H4 (cell line): ENCODE measurements at places on chromosomes 12 and 14. TPM values are rescaled to one million over a fixed set of nuclear protein-coding genes. Genes with fewer than 3 reads are reported as not detected.
A peak's percentile ranks its signal among the peaks of the same experiment; 100 is the strongest.

GRCh38 chr12:131841547-131841946 is 13.4 kb downstream of the MMP17 start:
- DNase-seq: no peak

DNA sequence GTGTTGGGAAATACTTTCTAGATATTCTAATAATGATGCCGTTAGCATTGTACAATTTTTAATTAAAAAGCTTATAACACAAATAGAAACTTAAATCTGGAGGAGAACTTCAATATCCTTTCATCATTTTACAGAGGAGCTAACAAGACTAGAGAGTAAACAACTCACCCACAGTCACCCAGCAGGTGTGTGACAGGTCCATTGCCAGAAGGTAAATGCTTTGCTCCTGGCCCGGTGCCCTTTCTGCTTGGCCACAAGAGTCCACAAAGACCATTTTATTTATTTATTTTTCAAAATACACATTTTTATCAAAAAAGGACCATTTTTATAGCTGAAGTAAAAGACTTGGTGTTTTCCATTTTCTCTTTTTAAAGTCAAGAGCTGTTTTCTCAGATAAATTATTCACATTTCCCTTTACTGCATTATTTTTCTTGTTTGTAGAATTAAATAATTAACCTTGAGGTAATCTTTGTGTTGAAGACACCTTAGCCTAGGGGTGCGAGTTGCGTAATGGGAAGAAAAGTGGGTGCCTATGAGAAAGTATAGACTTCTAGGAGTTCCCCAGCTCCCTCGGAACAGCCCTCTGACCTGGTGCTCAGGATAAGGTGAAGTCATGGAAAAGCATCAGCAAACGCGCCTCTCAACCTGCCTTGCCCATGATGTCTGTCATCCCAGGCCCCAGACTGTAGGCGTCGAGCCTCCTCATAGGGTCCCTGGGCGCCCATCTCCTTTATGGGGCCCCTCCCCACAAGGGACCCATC is 26.3 kb upstream of the AMIGO2 start:
- DNase-seq: no peak

GRCh38 chr12:57543581-57543980 is 3.4 kb downstream of the DCTN2 start:
- no peak for DNase-seq

DNA sequence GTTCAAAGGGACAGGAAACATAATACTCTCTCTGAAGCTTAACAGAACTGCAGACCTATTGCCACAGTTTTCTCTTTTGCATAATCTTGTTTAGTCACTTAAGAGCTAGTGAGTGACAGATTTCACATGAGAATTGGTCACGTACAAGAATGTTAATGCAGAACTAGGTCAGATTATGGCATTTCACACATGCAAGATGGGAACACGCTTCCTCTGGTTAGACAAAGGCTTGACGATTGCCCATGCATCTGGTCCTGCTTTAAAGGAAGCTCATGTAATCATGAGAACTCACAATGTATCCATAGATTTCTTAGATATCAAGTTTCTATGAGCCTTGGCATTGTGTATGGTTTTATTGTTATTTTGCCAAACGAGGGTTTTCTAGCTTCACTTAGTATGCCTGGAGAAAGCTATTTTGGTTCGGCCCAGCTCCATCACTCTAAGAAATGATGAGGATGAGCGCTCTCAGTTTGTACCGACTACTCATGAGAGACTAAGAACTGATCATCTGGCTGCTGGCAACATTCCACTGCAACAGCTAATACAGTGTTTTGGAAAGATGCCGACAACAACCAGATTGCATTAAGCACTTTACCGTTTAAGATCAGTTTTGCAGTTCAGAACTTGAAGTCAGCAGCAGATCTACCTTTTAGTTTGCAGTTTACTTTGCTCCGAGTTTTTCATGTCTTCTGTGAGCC is 380.0 kb downstream of the DIO2 start:
- no peak for DNase-seq

- DNase-seq: no peak
Measured at GRCh38 chr12:69056743-69057515, 124.0 kb upstream of the CPM start.

DNA sequence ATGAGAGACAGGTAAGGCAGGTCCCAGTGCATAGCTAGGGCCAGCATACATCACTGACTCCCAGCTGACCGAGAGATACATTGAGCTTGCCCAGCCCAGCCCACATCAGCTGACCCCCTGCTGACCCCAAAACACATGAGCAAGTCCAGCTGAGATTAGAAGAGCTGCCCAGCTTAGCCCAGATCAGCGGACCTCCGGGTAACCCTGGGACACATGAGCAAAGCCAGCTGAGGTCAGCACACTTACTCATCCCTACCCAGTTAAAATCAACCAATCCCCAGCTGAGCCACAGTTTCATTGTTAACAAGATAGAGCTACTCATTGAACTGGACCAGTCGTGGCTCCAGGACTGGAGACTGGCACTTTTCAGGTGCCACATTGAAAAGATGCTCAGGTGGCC is 21.8 kb upstream of the FBXO34 start:
- no peak for DNase-seq

- peak; percentile 96 for DNase-seq
Measured at GRCh38 chr14:55103005-55103640, 25.9 kb upstream of the LGALS3 start.

AQP6 gene
- 0.10 TPM in 1 of 2 replicates, not detected in the other for total RNA-seq

SLC22A17 gene
- total RNA-seq: 4.6 and 5.3 TPM in 2 replicates

- peak; percentile 49 for DNase-seq
Measured at GRCh38 chr12:108950991-108951739, 69.7 kb downstream of the SVOP start.

DNA sequence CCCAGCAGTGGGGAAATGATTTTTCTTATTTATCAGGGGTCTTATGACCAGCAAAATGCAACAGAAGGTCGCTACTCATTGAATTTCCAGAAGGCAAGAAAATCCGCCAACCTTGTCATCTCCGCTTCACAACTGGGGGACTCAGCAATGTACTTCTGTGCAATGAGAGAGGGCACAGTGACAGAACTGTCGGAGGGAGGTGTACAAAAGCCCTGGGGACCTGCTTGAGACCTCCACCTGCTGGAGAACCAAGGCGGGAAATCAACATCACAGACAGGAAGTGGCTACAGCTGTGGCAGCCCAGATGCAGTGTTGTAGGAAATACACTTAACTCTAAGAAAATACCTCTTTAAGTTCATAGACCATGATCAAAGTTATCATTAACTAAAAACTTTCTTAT is 250.9 kb upstream of the OR4E1 start:
- DNase-seq: no peak

DNA sequence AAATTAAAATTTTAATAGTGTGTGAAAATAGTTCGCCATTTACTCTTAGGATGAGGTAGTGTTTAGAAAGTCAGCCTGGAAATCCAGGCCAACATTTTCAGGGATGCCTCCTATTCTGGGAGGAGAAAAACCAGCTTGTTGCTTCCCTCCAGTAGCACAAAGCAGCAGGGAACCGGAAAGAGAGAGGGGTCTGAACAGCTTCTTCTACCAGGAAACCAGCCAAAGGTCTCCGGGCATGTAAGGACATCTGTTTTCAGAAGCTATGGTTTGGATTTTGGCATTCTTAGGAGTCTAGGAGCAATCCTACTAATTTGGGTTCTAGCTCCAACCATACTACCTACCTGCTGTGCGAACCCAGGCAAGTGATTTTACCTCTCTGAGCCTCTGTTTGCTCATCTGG is 85.3 kb downstream of the DPF3 start:
- DNase-seq: no peak

GRCh38 chr12:52975204-52975603 is 26.3 kb downstream of the KRT18 start:
- DNase-seq: peak; percentile 17

TTLL5 gene
- 10.5 and 16.1 TPM in 2 replicates for total RNA-seq

DNA sequence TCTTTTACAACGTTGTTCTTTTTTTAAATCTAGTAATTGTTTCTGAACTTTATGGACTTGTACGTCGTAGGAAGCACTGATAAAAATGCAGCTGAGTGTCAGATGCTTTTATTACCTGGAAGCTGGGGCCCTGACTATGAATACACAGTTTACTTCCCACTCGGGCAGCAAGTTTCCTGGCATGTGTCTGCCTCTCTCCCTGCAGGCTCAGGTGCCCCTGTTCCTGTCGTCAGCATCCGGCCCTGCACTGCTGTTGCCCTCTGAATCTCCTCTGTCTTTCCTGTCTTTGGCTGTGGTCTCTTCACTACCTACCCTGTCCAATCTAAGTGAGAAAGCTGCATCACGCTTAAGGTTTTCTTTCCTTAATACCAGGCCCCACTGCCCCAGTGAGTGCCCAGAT is 75.8 kb downstream of the PELI2 start:
- DNase-seq: no peak

GRCh38 chr14:79265366-79265946 is 945.8 kb downstream of the DIO2 start:
- no peak for DNase-seq

DNA sequence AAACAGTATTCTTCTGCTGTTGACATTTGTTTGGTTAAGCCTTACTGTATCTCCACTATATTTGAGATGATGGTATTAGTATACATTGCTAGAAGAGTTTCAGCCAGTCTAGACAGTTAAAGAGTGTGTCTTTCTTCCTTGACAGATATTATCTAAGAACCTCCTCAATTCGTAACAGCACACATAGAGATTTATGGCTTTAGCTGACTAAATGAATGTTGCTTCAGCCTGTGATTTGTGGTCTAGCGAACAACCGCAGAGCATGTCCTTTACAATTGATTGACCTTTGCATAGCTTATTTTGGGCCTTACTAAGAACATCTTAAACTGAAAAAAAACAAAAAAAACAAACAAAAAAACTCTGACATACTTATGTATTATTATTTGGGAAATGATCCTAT is 122.2 kb downstream of the DAAM1 start:
- no peak for DNase-seq

DNA sequence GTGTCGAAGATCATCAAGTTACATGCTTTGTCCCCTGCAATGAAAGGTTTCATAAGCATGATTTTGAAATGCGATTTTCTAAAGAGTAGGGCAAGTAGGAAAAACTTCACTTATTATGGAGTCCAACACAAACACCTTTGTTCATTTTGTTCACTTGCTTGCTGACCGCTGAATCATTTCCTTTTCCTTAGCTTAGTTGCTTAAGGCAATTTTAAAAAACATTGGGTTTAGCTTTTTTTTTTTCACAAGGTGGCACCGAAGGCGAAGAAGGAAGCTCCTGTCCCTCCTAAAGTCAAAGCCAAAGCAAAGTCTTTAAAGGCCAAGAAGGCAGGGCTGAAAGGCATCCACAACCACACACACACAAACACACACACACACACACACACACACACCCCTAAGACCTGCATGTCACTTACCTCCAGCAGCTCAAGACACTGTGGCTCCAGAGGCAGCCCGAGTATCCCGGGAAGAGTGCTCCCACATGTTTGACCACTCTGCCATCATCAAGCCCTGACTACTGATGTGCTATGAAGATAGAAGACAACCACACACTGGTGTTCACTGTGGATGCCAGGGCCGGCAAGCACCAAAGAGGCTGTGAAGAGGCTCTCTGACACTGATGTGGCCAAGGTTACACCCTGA is 11.4 kb downstream of the MANSC1 start:
- peak; percentile 40 for DNase-seq

PRPH gene
- 0.10 TPM in 1 of 2 replicates, not detected in the other for total RNA-seq

NRXN3 gene
- 0.37 and 0.39 TPM in 2 replicates for total RNA-seq

DNA sequence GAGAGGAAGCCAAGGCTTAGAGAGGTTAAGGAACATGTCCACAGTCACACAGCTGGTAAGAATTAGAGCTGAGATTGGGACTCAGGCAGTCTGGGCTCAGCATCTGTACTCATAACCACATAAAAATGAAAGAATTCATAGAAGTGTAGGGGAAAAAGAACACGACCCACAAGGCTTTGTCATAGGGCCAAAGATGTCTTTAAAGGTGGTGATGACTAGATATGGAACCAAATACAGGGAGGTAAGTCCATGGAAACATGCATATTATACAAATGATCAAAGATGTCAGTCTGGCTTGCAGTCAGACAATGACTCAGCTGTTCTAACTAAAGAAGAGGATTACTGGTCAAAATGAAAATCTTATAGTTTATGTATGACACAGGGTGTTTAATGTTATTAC is 7.2 kb upstream of the SSPN start:
- DNase-seq: no peak

PITPNM2 gene
- total RNA-seq: 2.0 and 3.3 TPM in 2 replicates

- no peak for DNase-seq
Measured at GRCh38 chr12:60863421-60863820, 1267.6 kb downstream of the SLC16A7 start.

DNA sequence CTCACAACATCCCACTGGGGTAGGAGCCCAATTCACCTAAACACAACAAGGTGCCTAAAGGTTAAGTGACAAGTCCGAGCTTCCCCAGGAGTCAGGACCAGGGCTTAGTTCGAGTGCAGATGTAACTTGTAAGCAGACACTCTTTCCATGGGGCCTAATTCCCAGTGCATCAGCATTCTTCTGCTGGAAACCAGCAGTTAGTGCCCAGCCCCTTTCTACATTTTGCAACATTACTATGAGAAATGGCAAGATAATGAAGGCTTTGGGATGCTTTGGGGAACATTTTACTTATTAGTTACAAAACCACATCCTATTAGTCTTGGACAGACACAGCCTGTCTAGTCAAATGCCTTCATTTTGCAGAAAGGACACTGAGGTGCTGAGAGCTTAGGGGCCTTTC is 179.8 kb downstream of the CALM1 start:
- no peak for DNase-seq

- peak; percentile 52 for DNase-seq
Measured at GRCh38 chr14:21768116-21768874, 94.7 kb upstream of the OR4E1 start.

DNA sequence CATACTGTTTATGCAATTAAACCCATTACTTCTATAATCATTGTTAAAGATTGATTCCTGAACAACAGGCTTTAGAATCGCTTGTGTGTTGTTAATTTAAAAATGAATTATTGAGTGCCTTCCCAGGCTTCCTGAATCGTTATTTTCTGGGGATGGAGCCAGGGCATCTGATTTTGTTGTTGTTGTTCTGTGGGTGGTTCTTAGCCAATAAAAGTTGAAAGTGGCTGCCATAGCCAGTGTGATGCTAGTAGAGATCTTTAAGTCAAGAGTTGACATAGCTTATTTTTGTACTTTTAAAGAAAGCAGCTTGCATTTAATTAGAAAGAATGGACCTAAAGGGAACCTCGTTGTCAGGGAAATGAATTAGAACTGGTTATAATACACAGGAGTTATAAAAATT is 6.4 kb downstream of the GOLGA5 start:
- DNase-seq: no peak

- no peak for DNase-seq
Measured at GRCh38 chr12:41242603-41243002, 54.5 kb downstream of the PDZRN4 start.

EIF4B gene
- total RNA-seq: 479 and 559 TPM in 2 replicates

DNA sequence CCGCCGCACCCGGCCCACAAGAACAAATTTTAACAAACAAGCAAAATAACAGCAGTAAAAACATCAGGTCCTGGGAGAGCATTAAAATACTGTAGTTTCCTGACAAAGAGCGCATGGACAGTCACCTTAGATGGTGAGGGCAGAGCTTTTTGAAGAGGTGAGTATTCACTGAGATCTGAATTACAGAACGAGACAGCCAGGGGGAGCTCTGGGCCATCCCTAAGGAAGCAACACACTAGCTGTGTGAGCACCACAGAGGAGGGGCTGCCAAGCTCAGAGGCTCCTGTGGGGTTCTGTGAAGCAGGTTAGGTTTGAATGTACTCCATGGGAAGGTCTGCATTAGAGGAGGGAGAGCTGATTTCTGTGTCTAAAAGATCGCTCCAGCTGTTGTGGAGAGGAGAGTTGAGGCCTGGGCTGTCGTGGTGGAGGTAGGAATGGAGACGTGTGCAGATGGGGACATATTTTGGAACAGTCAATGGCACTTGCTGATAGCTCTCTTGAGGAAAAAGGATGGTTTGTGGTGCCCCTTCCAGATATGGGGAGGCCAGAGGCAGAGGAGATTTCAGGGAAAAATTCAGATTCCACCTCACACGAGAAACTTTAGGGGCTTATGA is 72.9 kb downstream of the TRAFD1 start:
- DNase-seq: peak; percentile 35
